T-helper 1 cell (primary cell): ENCODE measurements at places on chromosomes 1 and 21.

GRCh38 chr1:236284291-236284721 is 2.5 kb upstream of the ERO1B start:
- DNase-seq: peak; percentile 57

DNA sequence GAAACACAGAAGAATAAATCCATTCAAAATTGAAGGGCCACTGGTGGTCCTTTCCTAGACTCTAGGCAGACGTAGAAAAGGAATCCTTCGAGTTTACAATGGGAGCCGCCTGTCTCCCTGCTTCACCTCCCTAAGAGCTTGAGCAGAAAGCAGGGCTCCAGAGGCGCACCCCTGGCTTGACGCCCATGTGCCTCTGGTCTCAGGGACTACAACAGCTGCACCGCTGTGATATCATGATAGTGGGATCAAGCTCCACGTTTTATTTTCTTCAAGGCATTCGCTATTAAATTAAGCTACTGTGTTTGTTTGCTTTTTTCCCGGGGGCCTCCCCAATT is 403 bp upstream of the C1orf122 start:
- no peak for DNase-seq

DNA sequence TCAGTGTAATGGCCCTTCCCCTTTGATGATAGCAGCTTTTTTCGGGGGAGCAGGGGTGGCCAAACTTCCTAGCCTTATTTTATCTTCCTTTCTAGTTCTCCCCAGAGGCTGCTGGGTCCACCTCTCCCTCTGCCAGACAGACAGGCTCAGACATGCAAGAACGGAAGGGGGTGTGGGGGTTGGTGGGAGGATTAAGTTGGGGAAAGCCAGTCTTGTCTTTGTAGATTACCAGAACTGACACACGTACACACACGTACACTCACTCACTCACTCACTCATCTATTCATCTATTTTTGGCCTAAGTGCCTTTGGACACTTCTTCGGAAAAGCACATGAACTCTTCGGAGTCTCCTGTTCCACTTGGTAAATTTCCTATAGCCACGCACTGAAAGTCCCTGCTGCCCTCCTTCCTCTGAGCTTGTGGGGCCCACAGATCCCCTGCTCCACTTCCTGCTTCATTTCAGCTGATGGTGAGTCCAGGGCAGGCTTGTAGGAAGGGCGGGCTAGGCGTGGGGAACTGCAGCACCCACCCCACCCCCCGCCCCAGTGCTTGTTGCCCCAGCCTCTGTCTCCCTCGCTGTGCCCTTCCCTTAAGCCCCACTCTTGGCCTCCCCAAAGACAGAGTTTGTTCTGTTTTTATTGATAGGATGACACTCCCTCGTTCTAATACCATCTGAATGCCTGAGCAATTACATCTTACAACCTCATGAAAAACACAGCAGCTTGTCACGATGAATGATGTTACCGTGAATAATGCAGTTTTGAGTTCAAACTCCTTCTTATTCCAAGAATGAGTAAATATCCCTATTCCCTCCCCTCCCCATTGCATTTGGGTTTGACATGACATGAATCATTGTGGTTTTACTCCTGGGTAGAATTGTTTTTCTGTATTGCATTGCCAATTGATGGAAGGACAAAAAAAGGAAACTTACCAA is 60.7 kb upstream of the ATP5PO start:
- DNase-seq: no peak

DNA sequence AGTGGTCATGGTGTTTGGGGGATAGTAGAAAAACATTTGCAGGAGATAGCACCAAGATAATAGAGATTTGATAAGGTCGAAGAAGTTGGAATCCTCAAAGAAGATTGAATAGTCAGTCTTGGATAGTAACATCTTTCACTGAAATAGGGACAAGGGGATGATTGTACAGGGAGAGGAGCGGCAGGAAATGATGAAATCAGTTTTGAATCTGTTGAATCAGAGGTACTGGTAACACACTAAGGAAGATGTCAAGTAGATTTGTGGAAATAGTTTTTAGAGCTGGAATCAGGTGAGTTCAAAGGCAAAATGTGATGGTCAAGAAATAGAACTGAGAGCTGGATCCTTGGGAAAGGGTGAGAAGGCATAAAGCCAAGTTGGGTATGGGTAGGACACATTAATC is 26.5 kb downstream of the CAP1 start:
- peak; percentile 44 for DNase-seq

GRCh38 chr1:100485855-100486258 is 52.1 kb upstream of the GPR88 start:
- DNase-seq: no peak

DNA sequence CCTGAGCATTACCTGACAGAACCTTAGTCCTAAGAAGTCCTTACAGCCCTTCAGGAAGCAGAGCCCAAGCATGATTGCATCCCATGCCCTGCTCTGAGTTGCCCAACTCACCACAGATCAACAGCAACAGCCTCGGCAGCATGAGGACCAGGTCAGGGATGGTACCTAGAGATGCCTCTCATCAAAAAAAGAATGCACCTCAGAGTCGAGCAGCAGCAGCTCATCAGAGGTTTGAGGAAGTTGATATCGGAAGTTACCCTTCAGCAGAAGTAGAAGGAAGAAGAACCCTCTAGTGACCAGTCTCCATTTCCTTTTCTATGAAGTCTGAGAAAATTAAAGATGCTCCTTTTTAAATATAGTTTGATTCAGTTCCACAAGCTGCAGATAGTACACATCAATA is at the start of gene FCRL1:
Gene FCRL1, minus strand, starts transcription at position 225 of the 400 bp plus-strand sequence. Its CDS starts 83 bp downstream, at position 142.
- no peak for DNase-seq

GRCh38 chr1:204971517-204972336 is 71.3 kb upstream of the CNTN2 start:
- DNase-seq: no peak

- DNase-seq: no peak
Observed at GRCh38 chr1:71473331-71473730, 392.5 kb upstream of the ZRANB2 start.

DNA sequence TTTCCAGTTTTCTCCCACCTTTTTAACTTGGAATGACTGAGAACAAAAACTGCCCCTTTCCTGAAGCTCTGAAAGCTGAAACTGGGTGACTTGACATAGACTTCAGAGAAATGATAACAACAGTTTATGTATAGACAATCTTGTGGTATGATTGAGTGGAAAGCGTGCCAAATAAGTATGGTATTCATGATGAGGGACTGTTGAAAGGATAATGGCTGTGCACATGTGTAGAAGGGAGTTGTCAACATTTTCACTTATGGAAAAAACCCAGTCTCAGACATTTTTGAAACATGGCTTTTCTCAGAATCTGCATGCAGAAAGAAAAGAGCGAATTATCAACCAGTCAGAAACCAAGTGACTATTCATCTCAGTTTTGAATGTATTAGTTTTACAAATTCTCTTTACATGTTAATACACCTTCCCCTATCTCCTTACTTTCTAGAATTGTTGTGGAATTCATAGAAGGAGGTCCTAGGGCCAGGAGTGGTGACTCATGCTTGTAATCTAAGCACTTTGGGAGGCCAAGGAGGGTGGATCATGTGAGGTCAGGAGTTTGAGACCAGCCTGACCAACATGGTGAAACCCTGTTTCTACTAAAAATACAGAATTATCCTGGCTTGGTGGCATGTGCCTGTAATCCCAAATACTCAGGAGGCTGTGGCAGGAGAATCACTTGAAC is 261.2 kb downstream of the S1PR1 start:
- DNase-seq: no peak

- peak; percentile 46 for DNase-seq
Observed at GRCh38 chr1:40143891-40144575, 17.2 kb upstream of the RLF start.

DNA sequence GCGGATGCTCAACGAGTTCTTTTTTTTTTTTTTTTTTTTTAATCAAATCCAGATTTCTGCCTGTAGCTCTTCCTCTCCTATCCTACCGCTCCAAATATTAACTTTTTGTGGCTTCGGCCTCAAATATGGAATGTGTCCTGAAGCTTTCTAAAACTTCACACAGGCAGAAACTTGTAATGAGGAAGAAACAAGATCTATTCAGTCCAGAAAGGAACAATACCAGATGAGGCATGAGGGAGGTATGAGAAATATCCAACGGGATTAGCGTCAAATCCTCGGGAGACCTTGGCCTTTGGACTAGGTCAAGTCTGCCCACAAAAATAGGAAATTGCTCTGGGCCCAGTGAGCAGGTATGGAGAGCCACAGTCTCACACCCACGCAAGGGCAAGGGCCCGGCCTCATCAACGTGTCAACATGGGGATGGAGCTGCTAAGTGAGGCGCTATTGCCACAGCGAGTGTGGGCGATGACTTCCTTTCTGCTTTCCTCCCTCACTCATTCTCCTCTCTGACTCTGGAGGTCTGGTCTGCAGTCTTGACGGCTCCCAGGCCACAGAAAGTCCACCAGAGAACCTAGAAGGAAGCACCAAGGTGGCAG is 66.6 kb downstream of the BCAR3 start:
- DNase-seq: no peak

DNA sequence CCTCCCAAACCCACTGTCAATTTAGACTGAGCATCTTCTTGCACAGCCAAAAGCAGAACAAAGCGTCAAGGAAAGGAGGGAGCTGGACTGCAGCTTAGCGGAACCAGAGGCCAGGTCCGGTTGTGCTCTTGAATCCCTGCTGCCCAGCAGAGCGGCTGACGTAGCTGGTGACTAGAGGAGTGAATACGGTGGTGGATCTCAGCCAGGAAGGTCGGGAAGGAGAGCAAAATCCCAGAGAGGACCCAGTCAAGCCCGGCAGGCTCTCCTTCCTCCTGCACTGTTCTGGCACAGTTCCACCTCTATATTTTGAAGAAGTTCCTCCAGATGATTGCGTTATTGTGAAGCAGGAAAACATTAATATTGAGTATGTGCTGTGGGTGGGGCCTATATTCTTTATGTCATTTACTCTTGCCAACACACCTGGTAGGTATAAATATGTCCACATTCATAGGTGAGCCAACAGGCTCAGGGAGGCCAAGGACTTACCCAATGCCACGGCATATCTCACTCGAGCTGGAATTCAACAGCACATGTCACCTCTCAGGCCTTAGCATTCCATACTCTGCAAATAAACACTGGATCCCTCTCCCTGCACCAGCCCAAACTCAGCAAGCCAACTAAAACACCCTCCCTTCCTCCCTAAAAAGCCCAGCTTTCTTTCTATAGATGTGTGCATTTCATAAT is 23.6 kb upstream of the ABCB10 start:
- no peak for DNase-seq

DNA sequence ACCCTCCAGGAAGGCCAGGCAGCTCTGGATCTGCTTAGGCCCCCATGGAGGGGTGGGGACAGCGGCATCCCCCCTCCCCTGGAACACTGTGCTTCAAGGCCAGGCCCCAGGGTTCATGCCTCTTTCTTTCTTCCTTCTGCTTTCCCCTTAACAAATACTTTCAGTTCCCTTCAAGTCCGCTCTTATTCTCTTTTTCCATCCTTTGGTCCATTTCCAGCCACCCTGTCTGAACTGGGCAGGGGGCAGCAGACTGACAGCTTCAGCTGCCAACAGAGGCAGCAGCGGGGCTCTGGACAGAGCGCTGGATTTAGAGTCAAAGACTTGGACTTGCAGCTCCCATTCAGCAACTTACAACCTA is 1.1 kb upstream of the CD244 start:
- DNase-seq: no peak

- no peak for DNase-seq
Observed at GRCh38 chr1:75787524-75787923, 1.5 kb downstream of the RABGGTB start.

GRCh38 chr21:44957901-44958451 is 18.1 kb downstream of the SLX9 start:
- DNase-seq: no peak
